Omental fat pad (tissue), 4 donors: ENCODE measurements at places on chromosomes 6 and 20. TPM values are rescaled to one million over a fixed set of nuclear protein-coding genes. Genes with fewer than 3 reads are reported as not detected.

The MYLK4 gene
- 0.44 TPM for total RNA-seq

The TSPO2 gene
- not detected for total RNA-seq

The SLC17A3 gene
- not detected for total RNA-seq

The FOXF2 gene
- total RNA-seq: 1.1 TPM

The EDEM2 gene
- total RNA-seq: 24.1 TPM

The TGM3 gene
- total RNA-seq: not detected

GRCh38 chr6:157614026-157614568, 208.9 kb upstream of the SNX9 start:
- no peak for DNase-seq

GRCh38 chr6:98946266-98946878, 1.4 kb downstream of the FBXL4 start:
- DNase-seq: no peak

DNA sequence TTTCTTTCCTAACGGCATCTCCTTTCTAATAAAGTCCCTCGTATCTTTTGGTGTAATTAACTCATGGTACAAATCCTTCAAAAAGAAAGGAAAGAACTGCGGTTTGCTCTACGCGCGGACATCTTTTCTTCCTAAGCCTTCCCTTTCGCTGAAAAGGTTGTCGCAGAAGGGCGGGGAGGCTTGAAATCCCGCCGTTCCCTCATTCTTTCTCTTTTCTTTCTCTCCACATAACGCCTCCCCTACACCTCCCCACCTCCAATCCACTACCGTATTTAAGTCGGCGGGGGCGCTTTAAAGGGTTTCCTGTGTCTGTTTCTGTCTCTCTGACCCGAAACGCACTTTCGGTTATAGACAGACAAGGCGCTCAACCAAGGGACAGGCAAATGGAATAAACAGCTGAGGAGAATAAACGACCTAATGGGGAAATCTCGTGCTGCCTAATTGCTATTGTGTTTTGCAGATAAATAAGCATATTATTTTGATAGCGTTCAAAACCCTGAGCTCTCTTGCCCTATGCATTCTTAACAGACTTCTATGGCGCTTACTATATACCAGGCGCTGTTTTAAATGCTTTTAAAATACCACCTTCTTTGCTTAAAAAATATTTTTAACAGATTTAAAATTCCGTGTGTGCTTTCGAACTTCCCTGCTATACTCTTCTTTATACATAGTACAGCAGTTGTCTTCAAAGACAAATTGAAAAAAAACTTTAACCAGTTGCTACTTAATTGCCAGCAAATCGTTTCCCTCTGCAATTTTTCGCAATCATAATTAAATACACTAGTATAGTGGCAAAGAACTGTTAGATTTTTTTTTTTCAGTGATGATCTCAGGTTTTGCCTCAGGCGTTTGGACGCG, 2.5 kb upstream of the HEY2 start:
- no peak for DNase-seq

GRCh38 chr20:62642666-62643520, 590 bp downstream of the SLCO4A1 start:
- no peak for DNase-seq

- DNase-seq: no peak
Measured at GRCh38 chr6:138682704-138683527, 90.7 kb upstream of the CCDC28A start.

GRCh38 chr6:166469426-166469961, 86.8 kb upstream of the MPC1 start:
- no peak for DNase-seq

- DNase-seq: no peak
Measured at GRCh38 chr6:13708736-13709135, 2.9 kb downstream of the RANBP9 start.

DNA sequence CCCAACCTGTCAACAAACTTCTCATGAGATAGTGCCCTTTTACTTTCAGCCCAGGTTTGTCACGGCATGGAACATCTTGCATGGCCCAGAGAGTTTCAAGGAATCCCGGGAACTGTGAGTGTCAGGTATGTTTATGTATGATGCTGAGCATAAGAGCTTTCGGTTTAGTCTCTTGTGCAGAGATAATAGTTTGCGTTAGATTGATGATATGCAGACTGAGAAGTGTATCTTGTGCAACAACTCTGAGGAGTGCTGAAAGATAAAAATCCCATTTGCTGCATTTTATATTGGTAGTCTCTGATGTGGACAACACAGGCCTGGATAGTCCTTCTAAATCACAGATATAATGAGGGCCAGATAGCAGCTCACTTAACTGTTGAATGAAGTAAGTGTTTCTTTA, 99.0 kb downstream of the TBX18 start:
- no peak for DNase-seq

DNA sequence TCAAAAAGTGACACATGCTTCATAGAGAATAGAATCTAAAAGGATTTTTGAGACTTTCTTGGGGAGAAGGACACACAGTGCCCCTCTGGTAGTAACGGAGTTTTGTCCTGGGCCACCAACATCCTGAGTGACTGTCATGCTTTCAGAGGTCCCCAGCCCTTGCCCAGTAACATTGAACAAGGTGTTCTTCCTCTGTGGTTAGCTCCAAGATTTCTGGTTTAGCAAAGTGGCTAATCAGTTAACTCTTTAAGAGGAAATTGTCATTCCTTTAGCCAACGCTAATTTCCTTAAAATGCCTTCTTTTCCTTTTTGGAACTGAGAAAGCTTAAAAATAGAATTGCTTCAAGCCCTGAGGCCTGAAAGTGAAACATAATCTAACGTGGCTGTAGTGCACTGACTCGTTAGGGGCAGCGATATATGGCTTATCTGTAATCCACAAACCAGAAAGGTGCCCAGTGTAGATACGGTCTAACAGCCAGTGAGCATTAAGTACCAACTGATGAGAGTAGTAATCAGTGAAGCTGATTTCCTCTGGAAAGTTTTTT, 7.8 kb downstream of the E2F3 start:
- DNase-seq: no peak

- no peak for DNase-seq
Measured at GRCh38 chr6:87436435-87436834, 28.7 kb downstream of the CFAP206 start.

GRCh38 chr6:26544473-26544872, 6.3 kb downstream of the HMGN4 start:
- DNase-seq: no peak

- no peak for DNase-seq
Measured at GRCh38 chr6:11947063-11947462, 65.0 kb upstream of the HIVEP1 start.
